Activated CD8-positive, alpha-beta T cell treated with anti-CD3 and anti-CD28 coated beads for 36 hours (primary cell): ENCODE measurements at places on chromosomes 16 and 17.

DNA sequence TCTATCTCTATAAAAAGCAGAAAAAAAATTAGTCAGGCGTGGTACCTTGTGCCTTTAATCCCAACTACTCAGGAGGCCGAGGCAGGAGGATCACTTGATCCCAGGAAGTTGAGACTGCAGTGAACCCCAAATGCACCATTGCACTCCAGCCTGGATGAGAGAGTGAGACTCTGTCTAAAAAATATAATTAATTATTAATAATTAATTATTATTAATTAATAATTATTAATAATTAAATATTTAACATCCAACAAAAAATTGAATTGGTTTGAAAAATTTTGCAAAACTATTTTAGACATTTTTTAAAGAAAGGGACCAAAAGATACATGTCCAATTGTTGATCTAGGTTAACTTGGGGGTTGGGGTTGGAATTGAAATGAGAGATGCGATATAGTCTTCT lies 51.0 kb downstream of the MYH3 start:
- H3K4me1 ChIP-seq, result no peaks in the 10 kb centered on the region
- H3K4me3 ChIP-seq, result no peak overlapping the region
- no peak for DNase-seq
- peaks cover 7% of the 10 kb centered on the region for H3K27me3 ChIP-seq

DNA sequence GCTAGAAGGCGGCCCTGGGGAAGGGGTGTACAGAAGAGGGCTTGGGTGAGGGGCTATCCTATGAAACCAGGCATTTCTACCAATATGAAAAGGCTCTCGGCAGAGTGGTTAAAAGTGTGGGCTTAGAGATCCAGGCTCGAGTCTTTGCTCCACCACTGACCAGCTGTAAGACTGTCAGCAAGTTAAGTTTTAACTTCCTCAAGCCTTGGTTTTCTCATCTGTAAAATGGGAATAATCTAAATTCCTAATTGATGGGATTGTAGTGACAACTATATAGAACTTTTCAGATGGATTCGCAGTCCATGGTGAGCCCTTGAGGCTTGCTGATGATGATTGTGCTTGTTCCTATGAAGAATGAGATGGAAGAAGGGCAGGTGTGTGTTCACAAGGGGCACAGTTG lies 50.6 kb upstream of the NDRG4 start:
- no peaks in the 10 kb centered on the region for H3K4me1 ChIP-seq
- H3K27ac ChIP-seq, result no peak overlapping the region
- DNase-seq, result no peak
- H3K36me3 ChIP-seq, result no peaks in the 10 kb centered on the region
- H3K4me3 ChIP-seq, result no peak overlapping the region

- peaks cover 17% of the 10 kb centered on the region for H3K36me3 ChIP-seq
- peak overlapping the region; percentile 63 for H3K4me3 ChIP-seq
- no peaks in the 10 kb centered on the region for H3K27me3 ChIP-seq
- peaks cover 87% of the 10 kb centered on the region for H3K4me1 ChIP-seq
Observed at GRCh38 chr17:47702391-47702995, 8.5 kb downstream of the TBKBP1 start.

- H3K36me3 ChIP-seq, result peaks cover 1% of the 10 kb centered on the region
- H3K27me3 ChIP-seq, result peaks cover 1% of the 10 kb centered on the region
- H3K4me3 ChIP-seq, result peak overlapping the region; percentile 96
- peak overlapping the region; percentile 88 for H3K27ac ChIP-seq
- peaks cover 15% of the 10 kb centered on the region for H3K4me1 ChIP-seq
Observed at GRCh38 chr17:30600830-30601494, 123.8 kb downstream of the GOSR1 start.

DNA sequence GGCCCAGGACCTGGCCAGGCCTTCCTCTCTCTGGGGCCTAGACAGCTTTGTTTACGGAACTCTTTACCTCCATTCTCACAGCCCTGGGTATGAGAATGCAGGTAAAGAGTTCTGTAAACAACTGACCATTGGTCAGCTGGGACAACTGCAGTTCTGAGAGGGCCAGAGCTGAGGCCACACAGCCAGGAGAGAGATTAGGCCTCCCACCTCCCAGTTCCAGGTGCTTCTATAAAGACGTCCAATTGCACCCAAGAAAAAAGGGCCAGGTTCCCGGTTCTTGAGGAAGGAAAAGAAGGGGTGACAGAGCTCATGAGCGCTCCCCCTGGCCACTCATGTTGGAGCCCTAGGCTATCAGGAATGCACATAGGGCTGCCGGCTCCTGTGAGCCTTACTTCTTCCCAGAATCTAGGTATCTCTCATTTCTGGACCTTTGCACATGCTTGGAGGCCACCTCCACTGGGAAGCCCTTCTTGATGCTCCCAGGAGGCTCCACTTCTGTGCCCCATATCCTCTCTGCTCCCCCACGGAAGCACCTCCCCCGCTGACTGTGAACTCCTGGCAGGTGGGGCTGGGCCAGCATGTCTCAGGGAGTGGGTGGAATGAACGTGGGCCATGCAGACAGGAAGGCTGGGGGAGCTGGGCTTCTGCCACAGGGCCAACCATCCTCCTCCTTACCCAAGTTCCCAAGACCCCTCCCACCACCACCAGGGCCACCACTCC lies 13.1 kb downstream of the CNGB1 start:
- no peaks in the 10 kb centered on the region for H3K36me3 ChIP-seq
- no peaks in the 10 kb centered on the region for H3K27me3 ChIP-seq
- H3K4me1 ChIP-seq, result no peaks in the 10 kb centered on the region
- no peak for DNase-seq

DNA sequence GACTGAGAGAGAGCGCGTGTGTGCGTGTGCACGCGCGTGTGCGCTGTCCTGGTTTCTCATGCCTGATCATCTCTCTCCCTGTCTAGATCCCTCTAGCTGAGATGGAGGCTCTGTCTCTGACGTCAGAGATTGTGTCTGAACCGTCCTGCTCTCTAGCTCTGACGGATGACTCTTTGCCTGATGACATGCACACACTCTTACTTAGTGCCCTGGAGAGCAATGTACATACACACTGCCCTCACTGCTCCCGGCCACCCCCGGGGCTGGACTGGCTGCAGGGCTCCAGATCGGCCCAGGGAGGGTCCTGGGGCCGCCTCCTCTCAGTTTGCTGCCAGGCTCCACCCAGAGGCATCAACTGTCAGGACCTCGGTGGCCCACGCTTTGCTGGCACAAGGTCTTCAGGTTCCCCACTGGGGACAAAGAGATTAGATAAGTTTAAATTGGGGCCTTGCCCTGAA lies 13.1 kb upstream of the ABCC3 start:
- no peak overlapping the region for H3K4me3 ChIP-seq
- no peak overlapping the region for H3K27ac ChIP-seq
- peaks cover 7% of the 10 kb centered on the region for H3K27me3 ChIP-seq
- no peaks in the 10 kb centered on the region for H3K36me3 ChIP-seq
- no peaks in the 10 kb centered on the region for H3K4me1 ChIP-seq

DNA sequence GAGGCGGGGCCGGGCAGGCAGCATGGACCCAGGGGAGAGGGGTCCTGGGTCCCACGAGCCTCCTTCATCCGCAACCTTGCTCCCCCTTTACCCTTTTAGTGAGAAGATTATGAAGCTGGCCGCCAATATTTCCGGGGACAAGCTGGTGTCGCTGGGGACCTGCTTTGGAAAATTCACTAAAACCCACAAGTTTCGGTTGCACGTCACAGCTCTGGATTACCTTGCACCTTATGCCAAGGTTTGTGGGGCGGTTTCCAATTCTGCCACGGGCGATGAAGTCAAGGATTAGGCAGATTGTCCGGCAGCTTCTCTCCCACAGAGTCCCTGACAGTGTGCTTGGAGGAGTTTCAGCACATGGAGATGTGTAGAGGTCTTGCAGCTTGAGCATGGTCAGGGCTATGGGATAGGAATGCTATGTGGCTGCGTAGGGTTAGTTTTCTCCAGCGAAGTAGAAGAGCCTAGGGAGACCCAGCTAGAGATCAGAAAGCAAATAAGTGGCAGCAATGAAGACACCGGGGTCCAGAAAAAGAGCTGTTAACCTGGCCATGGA lies 598 bp downstream of the NIP7 start:
- H3K4me1 ChIP-seq, result peaks cover 53% of the 10 kb centered on the region
- H3K4me3 ChIP-seq, result peak overlapping the region; percentile 97
- H3K27me3 ChIP-seq, result no peaks in the 10 kb centered on the region

- peak overlapping the region; percentile 57 for H3K4me3 ChIP-seq
- peaks cover 18% of the 10 kb centered on the region for H3K36me3 ChIP-seq
- peaks cover 68% of the 10 kb centered on the region for H3K4me1 ChIP-seq
- peak overlapping the region; percentile 94 for H3K27ac ChIP-seq
- DNase-seq, result peak; percentile 81
- H3K27me3 ChIP-seq, result no peaks in the 10 kb centered on the region
Observed at GRCh38 chr17:57455063-57455914, 199.0 kb downstream of the MSI2 start.

GRCh38 chr17:34485999-34486398 lies 93.4 kb upstream of the TMEM132E start:
- H3K27me3 ChIP-seq, result peaks cover 30% of the 10 kb centered on the region
- no peak overlapping the region for H3K4me3 ChIP-seq
- no peaks in the 10 kb centered on the region for H3K36me3 ChIP-seq
- peaks cover 3% of the 10 kb centered on the region for H3K4me1 ChIP-seq
